ENCODE measurements at places on chromosomes 1 and 21.

- no peak for DNase-seq
These were observed 81.9 kb downstream of the FGGY start for GRCh38 chr1:59378621-59379370.

DNA sequence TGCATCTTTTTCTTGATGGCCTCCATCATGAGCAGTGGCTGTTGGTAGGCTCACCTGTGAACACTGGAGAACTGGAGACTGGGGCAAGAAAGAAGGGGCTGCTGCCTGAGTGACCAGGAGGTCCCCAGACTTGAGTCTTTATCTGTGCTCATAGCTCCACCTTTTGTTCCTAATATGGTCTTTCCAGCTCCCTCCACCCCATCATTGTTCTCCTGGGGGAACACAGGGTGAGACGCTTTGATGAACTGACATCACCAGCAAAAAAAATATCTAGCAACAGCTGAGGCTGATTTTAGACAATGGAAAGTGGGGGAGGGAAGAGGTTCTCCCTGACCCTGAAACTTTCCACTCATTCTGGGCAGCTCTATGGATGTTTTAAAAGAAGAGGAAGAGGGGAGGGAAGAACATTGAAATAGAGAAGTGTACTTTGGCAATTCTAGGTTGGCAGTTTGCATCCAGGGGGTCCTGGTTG is at the start of gene TPM3:
Gene TPM3 (minus strand): TSS at position 111 of the 472 bp plus-strand sequence. CDS start 82 bp downstream, at position 29.
- DNase-seq, result no peak

DNA sequence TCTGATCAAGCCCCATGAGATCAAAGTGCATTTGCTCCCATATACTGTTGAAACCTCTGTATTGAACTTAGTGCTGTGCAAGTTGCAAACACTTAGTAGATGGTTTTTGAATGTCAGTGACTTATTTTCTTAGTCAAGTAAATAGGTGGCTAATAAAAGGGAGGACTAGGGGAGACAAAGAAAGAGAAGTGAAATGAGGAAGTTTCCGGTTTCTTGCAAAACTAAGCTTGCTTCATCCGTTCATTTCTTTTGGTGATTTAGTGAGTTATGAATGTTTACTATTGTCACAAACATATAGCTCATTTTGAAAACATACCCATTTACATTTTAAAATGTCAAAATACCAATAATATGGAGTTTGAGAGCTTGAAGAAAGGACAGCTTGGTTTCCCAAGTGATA is 23.0 kb downstream of the ADAMTS5 start:
- no peak for DNase-seq

DNA sequence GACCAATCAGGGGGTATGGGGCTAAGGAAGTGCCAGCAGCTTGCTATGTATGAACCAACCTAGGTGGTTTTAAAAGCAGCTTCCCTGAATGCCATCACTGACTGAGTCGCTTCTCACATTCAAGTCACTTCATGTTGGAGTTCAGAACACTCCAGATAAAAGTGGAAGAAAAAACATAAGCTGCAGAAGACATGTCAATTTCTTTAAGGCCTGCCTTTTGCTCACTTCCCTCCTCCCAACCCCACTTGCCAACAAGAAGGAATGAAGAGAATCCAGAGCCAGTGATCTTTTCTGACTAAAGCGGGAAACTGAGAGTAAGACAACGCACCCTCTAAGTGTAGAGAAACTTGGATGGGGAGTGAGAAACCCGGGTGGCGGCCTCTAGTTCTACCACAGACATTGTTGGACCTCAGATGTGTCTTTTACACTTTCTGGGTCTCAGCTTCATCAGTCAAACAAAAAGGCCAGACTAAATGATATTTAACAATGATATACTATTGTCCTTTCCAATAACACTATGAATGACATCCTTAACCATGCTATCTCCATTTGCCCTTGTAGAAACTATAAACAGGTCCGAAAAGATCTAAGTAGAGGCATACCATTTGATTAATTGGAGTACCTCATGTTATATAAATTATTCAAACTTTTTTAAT is 54.1 kb downstream of the LUZP1 start:
- DNase-seq, result no peak

DNA sequence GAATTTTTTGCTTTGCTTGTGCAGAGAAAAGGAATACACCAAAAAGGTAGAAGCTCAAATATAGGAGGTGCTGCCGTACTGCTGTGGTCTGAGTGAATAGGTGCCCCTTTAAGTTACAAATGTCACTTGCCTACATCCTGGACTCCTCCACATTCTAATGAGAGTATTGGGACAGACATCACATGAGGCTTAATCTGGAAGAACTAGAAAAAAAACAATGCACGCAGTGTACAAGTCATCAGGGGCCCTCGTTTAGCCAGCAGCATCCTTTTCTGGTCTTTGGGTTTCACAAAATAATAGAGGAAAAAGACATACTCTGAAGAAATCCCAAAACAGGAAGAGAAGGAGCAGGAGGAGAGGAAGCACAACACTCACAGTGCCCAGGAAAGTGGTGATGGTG is 89.3 kb downstream of the SLC44A5 start:
- no peak for DNase-seq

DNA sequence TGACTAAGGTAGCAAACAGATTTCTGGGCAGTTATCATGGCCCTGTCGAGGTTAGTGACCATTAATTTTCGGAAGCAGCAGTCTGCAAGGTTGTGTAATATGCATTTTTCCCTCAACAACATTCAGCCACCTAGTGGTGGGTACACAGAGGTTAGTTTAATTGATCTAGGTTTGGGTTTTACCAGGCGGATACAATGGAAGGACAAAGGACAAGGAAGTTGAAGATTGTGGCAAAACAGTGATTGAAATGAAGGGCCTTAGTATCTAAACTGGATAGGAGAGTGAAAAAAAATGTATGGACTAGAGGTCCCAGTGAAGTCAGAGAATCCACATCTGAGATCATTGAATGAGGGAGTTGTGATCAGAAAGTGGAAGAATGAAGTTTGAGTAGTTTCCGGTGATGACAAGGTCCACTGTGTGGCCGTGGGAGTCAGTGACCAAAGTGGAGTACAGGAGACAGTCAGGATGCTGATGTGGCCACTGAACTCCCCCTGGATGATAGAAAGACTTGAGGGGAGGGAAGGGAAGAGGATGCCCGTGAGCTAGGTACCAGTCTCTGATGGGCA is 2.8 kb downstream of the ARMH1 start:
- no peak for DNase-seq

DNA sequence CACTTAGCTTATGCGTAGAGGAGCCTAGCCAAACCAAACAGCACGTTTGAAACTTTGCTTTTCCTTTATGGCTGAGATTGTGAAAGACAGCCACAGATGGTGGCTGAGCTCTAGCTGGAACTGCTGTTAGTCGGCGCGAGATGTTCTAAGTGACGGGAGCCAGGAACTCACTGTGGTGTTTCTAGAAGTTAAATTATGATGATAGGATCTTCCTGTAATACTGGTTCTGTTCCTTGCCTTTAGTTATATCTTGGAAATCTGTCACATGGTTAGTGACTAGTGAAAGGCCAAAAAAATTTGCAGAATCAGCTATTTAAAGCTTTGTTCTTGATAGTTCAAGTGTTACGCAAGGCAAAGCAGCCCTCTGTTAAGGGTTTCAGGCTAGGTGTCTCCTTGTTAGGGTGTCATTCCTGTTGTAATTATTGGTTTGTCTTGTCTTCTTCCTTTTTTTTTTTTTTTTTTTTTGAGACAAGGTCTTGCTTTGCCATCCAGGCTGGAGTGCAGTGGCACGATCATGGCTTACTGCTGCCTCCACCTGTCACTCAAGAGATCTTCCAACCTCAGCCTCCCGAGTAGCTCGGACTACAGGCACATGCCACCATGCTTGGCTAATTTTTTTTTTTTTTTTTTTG is 22.6 kb downstream of the AK4 start:
- no peak for DNase-seq

Measured in NCI-H1092 (cell line).